ENCODE measurements at places on chromosomes 6 and 20.

- DNase-seq: peak; percentile 68
Measured at GRCh38 chr6:26216359-26216885, 129.2 kb downstream of the HFE start.

GRCh38 chr6:181049-181654 is 111.1 kb upstream of the DUSP22 start:
- no peak for DNase-seq

GRCh38 chr20:29873946-29874345 is 1383.5 kb upstream of the DEFB115 start:
- DNase-seq: no peak

GRCh38 chr20:57594092-57594951 is 25.9 kb downstream of the ZBP1 start:
- peak; percentile 43 for DNase-seq

DNA sequence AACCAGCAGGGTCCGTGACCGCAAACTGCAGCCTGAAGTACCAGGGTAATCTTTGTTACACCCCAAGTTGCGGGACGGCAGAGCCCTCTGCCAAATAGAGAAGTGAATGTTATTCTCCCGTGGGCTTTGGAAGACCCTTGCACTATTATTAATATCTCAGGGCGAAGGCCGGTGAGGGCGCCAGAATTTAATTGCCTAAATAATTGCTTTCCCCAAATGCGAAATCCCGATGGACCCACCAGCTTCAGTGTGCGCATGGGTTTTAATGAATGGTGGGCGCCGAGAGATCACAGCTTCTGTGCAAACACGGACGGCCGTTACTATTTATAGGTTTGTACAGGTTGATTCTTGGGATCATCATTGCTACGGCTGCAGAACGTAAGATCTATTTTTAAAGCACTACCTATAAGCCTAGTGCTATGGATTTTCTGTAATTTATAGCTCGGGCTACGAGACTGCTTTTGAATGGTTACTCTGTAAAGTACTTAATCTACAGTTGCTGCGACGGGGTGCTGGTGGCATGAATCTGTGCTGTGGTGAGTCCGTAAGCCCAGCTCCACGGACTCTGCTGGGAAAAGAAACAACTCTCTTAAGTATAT is 15.2 kb upstream of the PHACTR3 start:
- no peak for DNase-seq

- DNase-seq: no peak
Measured at GRCh38 chr20:24582373-24583168, 113.1 kb downstream of the SYNDIG1 start.

DNA sequence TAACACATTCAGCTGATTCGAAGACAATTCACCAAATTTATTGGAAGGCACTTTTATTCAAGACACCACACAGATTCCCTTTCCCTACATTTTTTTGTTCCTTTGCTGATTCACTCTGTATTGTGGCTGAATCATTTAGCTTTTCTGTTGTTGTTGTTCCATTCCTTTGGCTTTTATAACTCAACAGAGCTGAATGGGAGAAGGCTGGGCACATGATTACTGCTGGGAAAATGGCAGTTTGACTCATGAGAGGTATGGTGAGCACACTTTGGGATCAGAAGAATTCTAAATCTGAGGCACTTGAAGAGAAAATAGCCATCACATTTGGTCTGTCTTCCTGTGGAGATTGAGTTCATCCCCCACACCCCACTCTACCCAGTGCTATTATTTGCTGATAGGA is 15.7 kb upstream of the SAYSD1 start:
- DNase-seq: no peak

- no peak for DNase-seq
Measured at GRCh38 chr20:37877832-37878772, 24.8 kb upstream of the VSTM2L start.

GRCh38 chr6:106411643-106412200 is 51.2 kb downstream of the CRYBG1 start:
- no peak for DNase-seq

DNA sequence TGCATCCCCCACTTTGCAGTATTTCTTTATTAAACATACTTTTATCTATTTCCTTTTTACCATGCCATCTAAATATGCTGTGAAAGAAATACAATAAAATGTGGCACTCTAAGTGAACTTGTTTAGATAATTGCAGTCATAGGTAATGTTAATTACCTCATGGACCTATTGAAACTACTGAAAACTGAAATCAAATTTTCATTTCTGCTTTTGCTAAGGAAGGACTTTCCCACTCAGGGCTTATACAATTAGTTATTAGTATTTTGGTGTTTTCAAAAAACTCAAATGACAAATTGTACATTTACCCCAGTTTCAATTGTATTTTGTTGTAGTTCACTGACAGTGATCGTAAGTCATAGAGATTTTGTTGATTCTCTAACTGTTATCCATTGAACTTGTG is 88.4 kb downstream of the ID4 start:
- no peak for DNase-seq

DNA sequence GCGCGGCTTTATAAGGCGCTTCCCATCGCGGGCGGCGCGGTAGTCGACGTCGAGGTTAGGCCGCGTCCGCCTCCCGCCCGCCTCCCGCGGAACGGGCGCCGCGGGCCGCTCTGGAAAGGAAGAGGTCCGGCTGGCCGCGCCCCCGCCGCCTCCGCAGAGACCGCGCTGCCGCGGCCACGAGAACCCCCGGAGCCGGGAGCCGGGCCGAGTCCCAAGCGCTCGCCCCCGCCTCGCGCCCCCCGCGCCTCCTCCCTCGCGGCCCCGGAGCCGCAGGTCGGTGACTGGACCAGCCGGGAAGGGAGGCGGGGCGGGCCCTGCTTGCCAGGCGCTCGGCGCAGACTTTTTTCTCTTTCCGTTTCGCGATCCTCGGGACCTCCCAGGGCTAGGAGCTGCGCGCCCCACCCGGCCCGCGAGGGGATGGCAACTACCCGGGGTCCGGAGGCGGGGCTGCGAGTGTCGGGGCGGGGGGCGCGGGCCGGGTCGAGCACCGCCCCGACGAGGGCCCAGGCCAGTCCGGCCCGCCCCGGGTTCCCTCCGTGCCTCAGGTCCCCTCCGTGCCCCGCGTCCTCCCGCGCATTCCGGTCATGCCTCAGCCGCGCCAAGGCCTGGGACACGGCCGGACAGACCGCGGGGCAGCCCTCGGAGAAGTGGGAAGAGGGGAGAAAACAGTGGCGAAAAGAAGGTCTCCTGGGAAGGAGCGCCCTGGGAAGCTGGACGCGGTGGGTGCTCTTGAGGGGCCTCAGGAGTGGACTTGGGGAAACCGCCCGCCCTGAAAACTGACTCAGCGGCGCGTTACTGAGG is 417 bp upstream of the PXDC1 start:
- DNase-seq: peak; percentile 57

DNA sequence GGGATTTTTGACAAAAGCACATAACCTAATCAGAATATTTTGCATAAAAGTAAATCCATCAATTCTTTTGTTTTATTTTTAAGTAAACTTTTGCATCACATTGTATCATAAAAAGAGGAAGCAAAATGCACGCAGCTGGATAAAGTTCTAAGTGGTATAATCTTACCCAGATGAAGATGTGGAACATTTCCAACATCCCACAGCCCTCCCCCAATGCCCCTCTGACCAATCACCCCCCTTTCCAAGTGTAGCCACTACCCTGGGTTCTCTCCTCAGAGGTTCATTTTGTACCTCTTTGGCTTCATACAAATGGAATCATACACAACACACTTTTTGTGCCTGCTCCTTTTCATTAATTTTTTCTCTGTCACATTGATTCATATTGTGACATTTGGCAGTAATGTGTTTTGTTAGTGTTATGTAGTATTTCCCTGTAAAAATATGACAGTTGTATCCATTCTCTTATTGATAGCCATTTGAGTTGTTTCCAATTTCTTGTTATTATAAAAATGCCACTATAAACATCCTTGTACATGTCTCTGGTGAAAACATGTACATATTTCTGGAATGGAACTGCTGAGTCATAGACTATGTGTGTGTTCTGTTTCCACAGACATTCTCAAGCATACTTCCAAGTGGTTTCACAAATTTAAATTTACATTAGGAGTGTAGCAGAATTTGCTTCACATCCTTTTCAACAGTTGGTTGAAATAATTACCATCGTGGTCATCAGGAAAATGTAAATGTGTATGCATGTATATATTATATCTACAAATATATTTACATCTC is 92.9 kb upstream of the SYNDIG1 start:
- DNase-seq: no peak

All from activated CD4-positive, alpha-beta T cell treated with anti-CD3 and anti-CD28 coated beads, Interleukin-2, amount 50 U/mL, for 4 hours (primary cell).